ENCODE measurements at places on chromosomes 5 and 9. TPM values are rescaled to one million over a fixed set of nuclear protein-coding genes. Genes with fewer than 3 reads are reported as not detected.

GRCh38 chr5:131272724-131273123 lies 8.9 kb downstream of the CDC42SE2 start:
- DNase-seq: no peak

Gene ALDOB
- 7.1 TPM for total RNA-seq

Gene PSD2
- total RNA-seq: not detected

Gene CATSPER3
- total RNA-seq: 1.4 TPM

Gene SLC34A3
- 0.34 TPM for total RNA-seq

- DNase-seq: no peak
Measured at GRCh38 chr9:68640421-68641089, 64.5 kb upstream of the PIP5K1B start.

GRCh38 chr5:155665361-155665760 lies 651.8 kb downstream of the KIF4B start:
- DNase-seq: no peak

DNA sequence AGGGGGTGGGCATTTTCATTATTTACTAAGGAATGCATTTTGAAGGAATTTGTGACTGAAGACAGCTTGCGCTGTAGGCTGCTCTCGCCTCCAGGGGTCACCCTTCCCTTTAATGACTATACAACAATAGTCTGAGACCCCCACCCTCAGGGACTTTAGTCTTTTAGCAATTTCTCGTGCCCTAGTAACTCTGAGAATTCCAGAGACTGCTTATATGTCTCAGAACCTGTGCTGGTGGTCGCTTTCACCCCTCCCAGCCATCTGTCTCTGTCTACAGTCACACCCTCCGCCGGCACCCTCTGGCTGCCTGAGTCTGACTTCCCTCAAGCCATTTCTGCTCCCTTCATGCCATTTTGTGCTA lies 671.4 kb downstream of the NR2F1-AS1 start:
- peak; percentile 28 for DNase-seq

Gene NXNL2
- total RNA-seq: 1.4 TPM

Gene LRRC26
- 0.52 TPM for total RNA-seq

DNA sequence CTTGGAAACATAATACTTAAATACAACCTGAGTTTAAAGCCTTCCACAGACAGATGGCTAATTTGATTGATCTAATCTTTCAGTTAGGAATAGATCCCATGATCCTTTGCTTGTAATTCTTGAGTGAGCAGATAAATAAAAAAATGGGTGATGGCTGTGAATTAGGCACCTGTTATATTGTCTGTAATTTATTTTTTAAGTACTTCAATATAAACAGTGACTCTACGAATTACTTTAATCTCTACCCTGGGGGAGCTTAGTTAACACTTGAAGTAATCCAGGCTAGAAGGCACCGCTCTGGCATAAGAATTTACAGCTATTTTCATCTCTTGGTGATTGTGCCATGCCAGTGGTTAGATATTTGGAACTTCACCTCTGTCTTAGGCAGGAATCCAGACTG lies 9.0 kb downstream of the EGFLAM start:
- no peak for DNase-seq

DNA sequence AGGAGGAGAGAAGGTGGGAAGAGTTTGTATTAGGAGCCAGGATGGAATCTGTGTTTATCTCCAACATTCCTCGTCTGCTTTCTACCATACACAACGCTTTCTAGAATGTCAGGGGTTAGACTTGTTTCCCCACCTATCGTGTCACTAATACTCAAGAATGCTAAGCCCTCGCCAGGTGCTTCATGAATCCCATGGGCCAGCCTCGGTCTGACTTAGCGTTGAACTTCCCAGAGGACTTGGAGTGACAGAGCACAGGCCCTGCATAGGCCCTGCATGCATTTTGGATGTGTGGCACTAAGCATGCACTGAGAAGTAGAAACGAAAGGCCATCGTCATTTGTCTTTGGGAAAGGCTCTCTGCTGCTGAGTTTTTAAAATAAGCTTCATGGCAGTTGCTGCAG lies 328.7 kb downstream of the NSG2 start:
- DNase-seq: no peak

DNA sequence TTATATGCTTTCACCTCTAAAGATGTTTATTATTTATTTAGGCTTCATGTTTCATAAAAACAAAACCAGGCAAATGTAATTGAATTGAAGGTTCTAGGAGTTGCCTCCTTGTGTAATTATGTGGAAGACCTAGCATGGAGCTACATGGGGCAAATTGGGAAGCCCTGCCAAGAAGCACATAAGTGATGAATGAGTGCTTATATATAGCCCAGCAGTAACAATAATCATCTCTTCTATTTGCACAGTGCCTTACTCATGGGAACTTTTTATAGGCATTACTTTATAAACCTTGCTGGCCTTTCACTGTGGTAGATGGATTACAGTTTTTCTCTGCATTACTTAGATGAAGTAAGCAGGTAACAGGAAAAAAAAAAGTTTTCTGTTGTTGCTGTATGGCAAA lies 40.0 kb upstream of the GRAMD2B start:
- DNase-seq: no peak

- DNase-seq: no peak
Measured at GRCh38 chr9:34256104-34256503, 73.0 kb downstream of the KIF24 start.

Gene SHOC1
- total RNA-seq: not detected

GRCh38 chr5:2489306-2489705 lies 262.2 kb downstream of the IRX2 start:
- no peak for DNase-seq

DNA sequence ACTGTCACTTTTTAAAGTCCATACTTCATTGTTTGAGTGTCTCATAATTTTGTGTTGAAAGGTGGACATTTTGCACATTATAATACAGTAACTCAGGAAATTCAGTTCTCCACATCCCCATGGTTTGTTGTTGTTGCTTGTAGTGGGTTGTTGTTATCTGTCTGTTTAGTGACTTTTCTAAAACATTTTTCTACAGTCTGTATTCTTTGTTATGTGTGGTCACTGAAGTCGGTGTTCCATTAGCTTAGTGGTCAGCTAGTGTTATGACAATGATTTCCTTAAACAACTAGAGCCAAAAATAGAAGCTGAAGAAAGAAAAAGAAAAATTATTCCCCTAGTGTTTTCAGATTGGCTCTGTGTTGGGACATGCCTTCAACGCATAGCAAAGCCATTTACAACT lies 5.6 kb upstream of the IL33 start:
- no peak for DNase-seq

- DNase-seq: no peak
Measured at GRCh38 chr5:1638658-1639400, 115.1 kb upstream of the LPCAT1 start.

DNA sequence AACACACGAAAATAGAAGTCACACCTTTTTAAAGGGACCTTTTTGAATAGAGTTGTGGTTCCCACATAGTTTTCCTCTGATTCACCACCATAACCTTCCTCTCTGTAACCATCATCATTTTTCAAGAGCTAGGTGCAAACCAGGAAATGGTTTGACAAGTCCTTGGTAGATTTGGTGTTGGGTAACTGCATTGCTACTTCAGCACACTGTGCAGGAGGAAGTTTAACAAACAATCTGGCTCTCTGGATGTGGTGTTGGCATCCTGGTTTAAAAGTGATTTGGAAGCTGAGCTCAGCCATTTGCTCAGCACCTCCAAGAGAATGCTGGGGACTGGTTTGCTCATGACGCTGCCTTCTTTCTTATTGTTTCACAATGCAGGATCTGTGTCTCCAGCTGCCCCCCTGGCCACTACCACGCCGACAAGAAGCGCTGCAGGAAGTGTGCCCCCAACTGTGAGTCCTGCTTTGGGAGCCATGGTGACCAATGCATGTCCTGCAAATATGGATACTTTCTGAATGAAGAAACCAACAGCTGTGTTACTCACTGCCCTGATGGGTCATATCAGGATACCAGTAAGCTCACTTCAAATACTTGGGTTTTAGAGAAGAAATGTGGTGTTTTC lies 213.1 kb downstream of the RFK start:
- DNase-seq: peak; percentile 34

DNA sequence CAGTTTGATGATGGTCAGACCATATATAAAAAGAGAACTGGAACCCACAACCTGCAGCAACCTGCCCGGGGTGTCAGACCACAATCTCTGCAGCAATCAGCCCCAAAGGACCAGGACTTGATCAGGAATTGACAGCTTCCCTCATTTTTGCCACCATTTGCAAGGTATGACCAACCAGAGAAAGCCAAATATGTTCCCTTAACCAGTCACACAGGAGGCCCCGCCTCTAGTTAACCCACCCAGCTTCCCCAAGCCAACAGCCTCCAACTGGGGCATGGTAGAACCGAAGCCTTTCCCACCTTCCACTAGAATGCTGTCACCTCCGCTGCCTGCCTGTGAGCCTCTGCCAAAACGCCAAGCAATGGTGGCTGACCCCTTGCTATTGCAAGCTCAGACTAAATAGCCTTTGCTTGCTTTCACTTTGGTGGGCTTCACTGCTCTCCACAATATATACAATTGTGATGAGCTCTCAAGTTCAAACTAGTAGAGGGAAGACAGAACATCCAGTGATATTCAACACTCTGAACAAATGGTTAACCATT lies 86.3 kb downstream of the AK8 start:
- no peak for DNase-seq

DNA sequence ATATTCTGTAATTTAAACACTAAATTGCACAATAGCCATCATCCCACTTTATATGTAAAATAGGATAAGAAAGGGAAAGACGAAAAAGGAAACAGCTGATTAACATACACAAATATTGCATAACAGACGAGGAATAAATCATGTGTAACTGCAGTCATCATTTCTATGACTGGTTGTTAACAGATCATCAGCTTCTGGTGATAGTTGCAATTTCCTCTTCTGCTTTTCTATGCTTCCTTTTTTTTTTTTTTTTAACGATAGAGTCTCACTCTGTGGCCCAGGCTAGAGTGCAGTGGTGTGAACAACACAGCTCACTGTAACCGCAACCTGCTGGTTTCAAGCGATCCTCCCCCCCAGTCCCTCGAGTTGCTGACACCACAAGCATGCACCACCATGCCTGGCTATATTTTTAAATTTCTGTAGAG lies 22.5 kb upstream of the JAKMIP2 start:
- DNase-seq: no peak

DNA sequence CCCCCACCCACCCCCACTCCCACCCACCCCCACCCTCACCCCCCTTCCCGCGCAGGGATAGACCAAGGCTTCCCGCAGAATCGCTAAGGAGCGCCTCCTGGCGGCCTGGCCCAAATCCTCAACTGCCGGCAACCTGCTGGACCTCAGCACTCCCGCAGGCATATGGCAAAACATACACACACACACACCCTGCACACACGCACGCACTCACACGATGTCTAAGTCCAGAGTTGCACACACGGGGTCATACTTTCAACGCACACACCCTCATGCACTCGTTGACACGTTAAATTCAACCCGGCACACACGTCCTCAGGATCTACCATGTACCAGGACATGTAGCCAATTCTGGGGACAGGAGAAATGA lies 1.7 kb downstream of the CPLX2 start:
- peak; percentile 15 for DNase-seq

GRCh38 chr9:110429453-110429852 lies 91.8 kb upstream of the TXNDC8 start:
- DNase-seq: no peak

GRCh38 chr9:90821697-90822096 lies 20.1 kb downstream of the SYK start:
- no peak for DNase-seq

- DNase-seq: no peak
Measured at GRCh38 chr5:93622240-93622885, 39.3 kb downstream of the NR2F1 start.

Gene TXNDC8
- not detected for total RNA-seq

GRCh38 chr9:93041108-93041802 lies 17.2 kb upstream of the SUSD3 start:
- DNase-seq: no peak

DNA sequence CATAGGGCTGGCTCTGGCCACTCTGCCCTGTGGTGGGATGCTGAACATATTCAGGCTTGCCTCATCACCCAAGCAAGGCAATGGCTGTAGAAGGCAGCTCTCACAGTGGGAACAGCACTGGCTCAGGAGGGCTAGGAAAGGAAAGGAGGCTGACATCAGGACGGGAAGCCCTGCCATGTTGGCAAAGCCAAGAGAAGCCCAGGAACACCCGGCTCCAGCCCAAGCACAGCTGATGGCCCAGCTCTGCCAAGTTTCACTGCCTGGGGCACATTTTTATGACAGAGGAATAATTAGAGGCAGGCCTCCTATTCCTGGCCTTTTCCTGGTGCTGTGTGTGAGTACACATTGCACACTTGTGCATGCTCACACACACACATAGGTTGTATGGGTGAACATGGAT lies 163.6 kb upstream of the SMIM23 start:
- DNase-seq: no peak

DNA sequence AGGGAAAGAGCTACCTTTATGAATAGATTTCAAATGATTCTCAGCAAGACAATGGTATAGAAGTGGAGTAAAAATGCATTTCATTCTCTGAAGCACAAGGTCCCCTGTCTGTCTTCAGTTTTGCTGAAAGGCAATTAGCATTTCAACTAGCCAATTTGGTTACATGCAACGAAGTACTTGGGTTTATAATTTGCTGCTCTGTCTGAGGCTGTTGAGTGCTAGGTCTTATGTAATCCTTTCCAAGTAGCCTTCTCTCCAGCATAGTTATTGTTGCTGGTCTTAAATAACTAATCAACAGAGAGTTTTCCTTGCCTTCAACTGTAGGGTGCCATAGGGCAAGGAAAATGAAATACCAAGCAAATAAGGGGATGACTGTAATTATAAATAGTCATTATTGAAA lies 4.5 kb downstream of the ADGRV1 start:
- no peak for DNase-seq

GRCh38 chr5:10578869-10579268 lies 15.0 kb downstream of the ANKRD33B start:
- DNase-seq: no peak

Gene LTC4S
- total RNA-seq: 4.9 TPM

- no peak for DNase-seq
Measured at GRCh38 chr5:30690931-30691330, 502.6 kb upstream of the CDH6 start.

Data from Calu3 (cell line).